ENCODE measurements at places on chromosomes 7 and 10.
A peak's percentile ranks its signal among the peaks of the same experiment; 100 is the strongest.

GRCh38 chr10:9824631-9825071 lies 1193.0 kb upstream of the CELF2 start:
- DNase-seq, result peak; percentile 34

DNA sequence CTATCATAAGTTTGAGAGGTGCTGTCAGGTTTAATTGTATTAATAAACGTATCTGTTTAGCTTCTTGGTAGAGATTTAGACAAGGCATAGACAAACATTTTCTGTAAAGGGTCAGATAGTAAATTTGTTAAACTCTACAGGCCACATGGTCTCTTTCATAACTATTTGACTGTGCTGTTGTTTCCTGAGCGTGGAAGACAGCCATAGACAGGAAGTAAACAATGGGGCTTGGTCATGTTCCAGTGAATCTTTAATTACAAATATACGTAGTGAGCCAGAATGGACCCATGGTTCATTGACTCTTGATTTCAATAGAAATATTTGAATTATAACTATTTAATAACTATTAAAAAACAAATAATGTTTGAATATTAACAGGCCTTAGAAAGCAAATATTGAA lies 451.1 kb downstream of the SH2D4B start:
- DNase-seq, result no peak

- DNase-seq, result no peak
These were observed 150.3 kb upstream of the NRP1 start for GRCh38 chr10:33484787-33485186.

DNA sequence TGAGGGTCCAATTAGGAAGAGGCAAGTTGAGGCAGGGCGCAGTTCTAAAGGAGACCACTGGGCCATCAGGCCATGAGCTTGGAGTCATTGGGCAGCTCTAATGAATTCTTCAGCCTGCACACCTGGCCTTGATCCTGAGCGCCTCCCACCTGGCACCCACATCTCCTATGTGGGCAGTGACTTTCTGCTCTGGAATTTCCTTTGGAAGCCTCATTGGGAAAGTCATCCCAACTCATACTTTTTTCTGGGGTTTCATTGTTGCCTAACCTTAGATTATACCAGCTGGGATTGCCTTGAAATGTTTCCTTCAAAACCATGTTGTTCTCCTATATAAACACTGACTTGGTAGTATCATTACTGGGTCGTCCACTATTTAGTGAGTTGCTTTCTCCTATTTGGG lies 54.1 kb downstream of the PLPP4 start:
- DNase-seq, result no peak

DNA sequence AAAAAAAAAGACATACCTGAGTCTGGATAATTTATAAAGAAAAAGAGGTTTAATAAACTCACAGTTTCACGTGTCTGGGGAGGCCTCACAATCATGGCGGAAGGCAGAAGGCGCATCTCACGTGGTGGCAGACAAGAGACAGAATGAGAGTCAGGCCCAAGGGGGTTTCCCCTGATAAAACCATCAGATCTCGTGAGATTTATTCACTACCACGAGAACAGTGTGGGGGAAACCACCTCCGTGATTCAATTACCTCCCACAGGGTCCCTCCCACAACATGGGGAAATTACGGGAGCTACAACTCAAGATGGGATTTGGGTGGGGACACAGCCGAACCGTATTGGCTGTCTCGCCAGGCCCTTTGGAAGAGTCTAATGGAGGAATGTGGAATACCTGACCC lies 9.0 kb upstream of the MAFK start:
- no peak for DNase-seq

DNA sequence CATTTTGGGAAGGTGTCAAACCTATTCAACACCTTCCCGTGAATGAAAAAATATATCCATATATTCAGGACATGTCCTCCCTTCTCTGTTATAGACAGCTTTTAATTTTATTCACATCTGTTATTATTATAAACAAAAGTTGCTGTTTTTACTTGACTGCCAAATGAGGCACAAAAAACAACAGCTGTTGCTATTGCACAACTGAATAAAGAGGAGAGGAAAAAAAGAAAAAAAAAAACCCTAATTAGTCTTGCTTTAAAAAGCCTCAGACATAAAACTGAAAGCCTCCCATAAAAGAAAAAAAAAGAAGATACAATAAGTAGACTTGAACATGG lies 153.4 kb downstream of the BMPER start:
- no peak for DNase-seq

DNA sequence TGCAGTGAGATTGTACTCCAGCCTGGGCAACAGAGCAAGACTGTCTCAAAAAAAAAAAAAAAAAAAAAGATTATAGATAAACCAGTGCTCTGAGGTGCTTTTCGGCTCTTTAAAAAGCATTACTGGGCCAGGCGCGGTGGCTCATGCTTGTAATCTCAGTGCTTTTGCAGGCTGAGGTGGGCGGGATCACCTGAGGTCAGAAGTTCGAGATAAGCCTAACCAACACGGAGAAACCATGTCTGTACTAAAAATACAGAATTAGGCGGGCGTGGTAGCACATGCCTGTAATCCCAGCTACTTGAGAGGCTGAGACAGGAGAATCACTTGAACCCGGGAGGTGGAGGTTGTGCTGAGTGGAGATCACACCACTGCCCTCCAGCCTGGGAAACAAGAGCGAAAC lies 6.6 kb upstream of the HNRNPF start:
- DNase-seq, result no peak

DNA sequence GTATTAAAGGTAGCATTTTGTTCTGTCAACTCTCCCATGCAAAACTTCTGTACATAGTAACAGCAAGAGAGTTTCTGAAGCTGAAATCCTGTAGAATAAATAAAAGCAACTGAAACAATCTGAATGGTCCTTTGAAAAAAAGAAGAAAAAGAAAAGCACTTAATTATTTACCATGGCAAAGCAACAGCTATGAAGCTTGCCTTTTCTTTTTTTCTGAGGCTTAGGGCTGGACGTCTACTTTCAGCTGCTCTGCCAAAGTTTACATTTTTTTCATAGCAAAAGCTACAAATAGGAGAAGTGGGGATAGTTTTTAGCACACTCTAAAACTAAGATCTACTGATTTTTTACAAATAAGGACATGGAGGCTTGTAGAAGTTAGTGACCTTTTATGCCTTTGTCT lies 31.3 kb upstream of the CD36 start:
- no peak for DNase-seq

DNA sequence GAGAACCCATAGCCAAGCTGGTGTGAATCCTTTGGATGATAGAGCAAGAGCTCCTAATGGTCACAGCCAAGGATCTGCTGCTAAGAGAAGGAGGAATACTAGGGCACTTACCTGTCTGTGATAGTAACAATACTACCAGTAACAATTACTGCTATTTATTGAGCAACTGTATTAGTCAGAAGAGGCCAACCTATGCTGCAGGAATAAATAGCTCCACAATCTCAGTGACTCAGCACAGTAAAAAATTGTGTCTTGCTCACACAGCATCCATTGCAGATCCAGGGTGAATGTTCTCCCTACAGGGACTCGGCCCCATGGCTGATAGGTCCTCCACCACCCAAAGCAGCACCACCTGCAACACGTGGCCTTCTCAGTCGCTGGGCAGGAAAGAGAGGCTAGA lies 257.6 kb upstream of the ZMIZ1 start:
- DNase-seq, result no peak

DNA sequence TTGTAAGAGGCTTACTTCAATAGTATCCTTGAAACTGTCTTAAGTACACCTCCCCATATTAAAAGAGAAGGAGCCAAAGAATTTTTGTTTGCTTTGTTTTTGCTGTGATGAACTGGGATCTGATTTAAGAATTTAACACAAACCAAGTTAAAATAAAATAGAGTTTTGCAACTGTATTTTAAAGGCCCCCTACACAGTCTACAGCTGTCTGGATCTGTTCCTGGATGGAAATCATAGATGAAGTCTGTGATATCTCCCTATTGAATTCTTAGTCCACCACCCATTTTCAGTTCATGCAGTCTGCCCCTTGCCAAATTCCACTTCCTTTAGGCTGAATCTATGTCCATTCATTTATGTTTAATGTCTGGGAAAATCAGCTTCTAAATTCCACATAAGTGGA lies 169.8 kb upstream of the MEOX2 start:
- DNase-seq, result no peak

DNA sequence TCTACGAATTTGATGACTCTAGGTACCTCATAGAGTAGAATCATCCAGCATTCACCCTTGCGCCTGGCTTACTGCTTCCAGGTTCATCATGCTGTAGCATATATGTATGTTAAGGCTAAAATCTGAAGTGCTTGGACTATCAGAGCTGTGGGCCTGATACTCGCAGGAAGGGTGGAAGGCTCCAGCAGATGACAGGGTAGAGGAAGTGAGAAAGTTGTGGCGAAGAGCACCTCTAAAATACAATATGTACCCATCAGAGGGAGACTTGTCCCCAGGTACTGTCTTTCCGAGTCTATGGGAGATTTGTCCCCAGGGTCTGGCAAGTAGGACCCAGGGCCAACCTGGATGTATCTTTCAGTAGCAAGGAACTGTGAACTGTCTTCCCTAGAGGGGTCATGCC lies 48.1 kb upstream of the PLEKHA1 start:
- no peak for DNase-seq

GRCh38 chr10:119198438-119198837 lies 8.9 kb upstream of the GRK5 start:
- no peak for DNase-seq

DNA sequence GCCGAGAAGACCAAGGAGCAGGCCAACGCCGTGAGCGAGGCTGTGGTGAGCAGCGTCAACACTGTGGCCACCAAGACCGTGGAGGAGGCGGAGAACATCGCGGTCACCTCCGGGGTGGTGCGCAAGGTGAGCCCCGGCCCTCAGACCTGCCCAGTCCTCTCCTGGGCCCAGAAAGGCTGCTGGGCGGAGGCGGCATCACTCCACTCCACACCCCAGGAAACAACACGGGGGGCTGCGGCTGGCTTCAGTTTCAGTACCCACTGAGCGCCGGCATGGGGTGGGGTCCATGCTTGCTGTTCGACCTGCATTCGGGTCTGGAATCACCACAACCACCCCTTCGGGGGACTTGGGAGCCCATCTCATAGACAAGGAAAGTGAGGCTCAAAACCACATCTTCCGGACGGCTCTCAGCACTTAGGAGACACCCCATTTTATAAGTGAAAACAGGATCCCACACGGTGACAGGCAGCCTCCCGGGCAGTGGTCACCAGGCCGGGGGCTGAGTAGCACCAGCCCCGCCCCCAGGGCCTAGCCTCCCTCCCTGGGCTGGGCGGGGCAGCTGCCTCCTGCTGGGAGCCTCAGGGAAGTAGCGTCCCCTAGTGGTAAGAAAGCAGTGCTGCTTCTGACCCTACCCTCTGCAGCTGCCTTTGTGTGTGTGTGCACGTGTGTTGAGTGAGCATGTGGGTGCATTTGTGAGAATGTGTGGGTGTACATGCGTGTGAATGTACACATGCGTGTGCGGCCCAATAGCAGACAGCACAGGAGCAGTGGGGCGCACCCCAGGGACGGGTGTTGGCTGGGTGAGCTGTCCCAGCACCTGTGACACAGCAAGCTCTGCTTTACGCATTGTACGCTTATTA lies 1.8 kb downstream of the SNCG start:
- no peak for DNase-seq

GRCh38 chr7:144437370-144438191 lies 34.1 kb upstream of the NOBOX start:
- peak; percentile 45 for DNase-seq

DNA sequence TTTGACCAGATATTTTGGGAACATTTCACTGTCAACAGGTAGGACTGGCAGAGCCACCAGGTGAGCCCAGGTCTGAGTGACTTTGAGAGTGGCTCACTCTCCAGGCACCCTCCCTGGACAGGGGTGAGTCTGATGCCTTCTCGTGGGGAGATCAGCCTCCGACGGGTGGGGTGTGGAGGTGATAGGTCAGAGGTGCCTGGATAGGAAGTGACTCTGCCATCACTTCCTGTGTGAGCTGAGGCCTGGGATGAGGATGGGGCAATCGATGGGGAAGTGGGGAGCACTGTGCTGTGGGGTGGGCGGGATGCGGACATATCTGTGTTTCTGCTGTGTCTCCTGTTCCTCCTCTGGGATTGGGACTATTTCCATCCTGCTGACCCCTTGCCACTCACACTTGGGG lies 34.6 kb downstream of the IFT22 start:
- no peak for DNase-seq

GRCh38 chr7:132771301-132771730 lies 195.0 kb upstream of the PLXNA4 start:
- DNase-seq, result no peak

GRCh38 chr7:5436003-5436678 lies 12.5 kb upstream of the TNRC18 start:
- DNase-seq, result no peak

DNA sequence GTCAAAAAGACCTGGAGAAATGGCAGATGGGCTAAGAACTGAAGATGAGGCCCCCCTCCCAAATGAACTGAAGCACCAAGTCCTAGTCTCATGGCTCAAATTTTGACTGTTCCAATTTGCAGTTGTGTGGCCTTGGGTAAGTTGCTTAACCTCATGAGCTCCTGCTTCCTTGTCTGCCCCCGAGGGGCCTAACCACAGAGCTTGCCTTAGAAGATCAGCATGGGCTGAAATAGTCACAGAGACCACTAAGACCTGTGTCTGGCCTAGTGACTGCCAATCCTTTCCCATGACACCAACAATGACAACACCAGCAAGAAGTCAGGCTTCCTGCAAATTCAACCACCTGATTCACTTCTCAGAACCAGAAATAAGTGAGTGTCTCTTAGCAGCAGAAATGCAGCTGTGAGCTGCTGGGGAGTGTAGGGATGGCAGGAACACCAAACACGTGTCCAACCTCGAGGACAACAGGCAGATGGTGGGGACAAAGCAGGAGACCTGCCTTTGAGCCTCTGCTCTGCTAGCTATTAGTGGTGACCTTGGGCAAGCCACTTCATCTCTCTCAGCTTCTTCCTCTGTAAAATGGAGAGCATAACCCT lies 23.7 kb downstream of the CRHR2 start:
- no peak for DNase-seq

DNA sequence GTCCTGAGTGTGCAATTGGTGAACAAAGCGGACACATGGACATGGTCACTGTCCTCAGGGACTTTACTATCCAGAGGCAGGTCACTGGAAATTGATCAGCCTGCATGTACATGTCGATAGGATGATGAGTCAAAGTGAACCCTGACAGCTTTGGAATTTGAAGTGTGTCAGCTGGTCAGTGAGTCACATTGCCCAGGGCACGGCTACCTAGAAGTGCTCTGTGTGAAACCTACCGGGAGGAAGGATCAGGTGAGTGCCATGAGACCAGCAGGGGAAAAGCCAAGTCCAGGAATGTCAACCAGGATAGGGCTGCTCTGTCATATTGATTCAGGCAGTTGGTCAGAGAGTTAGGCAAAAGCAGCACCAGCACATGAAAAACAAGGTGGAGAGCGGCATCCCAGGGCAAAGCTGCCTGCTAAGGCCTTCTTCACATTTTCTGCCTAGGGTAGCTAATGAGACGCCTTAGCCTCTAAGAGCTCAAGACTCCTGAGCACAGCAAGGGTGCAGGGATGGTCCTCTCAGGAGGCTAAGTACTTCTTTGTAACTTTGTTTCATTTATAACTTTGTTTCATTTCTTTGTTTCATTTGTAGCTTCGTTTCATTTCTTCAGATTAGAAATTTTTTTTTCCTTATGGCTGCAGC lies 19.4 kb upstream of the PDCD4 start:
- no peak for DNase-seq

GRCh38 chr10:44628921-44629320 lies 244.0 kb upstream of the CXCL12 start:
- DNase-seq, result no peak

- DNase-seq, result no peak
These were observed 12.0 kb upstream of the UBE2D1 start for GRCh38 chr10:58322835-58323209.
